Hepatic stellate cell (primary cell): ENCODE measurements at places on chromosomes 5 and 9.

DNA sequence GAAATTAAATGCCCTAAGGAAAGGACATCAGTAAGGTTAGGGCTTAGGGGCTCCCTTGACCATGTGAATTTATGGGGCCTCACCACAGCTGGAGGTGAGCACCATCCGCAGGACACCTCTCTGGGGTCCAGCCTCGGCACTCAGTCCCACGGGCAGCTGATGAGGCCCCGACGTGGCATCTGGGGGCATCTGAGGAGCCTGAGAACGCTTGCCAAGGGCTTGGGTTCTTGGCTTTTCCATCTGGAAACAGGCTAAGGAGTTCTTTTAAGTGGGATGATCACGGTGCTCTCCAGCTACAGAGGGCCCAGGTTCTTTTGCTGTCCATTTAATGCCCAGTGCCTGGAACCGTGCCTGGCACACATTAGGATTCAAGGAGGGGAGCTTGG lies 3.6 kb downstream of the NKX2-5 start:
- no peak for DNase-seq

- no peak for DNase-seq
These were observed 180.0 kb upstream of the KLF9 start for GRCh38 chr9:70594386-70594944.

GRCh38 chr9:133372144-133372543 lies 3.7 kb downstream of the SURF4 start:
- DNase-seq = no peak

GRCh38 chr5:123787635-123788034 lies 275.7 kb downstream of the CSNK1G3 start:
- no peak for DNase-seq

DNA sequence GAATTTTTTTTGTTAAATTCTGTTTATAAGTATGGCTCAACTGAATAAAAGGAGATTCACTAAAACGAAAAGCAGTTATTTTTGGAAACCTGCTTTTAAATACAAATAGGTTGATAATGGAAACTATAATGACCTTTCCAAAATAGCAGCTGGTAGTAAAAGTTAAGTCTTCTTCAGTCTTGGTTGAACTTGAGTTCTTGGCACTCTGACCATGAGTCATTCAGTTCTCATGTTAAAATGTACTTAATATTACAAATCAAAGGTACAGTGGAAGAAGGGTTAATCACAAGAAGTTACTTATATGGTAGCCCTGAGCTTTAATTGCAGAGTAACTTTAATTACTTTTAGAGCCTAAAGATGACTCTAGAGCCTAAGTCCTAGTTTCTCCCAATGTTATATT lies 62.1 kb downstream of the KLF9 start:
- DNase-seq = no peak

DNA sequence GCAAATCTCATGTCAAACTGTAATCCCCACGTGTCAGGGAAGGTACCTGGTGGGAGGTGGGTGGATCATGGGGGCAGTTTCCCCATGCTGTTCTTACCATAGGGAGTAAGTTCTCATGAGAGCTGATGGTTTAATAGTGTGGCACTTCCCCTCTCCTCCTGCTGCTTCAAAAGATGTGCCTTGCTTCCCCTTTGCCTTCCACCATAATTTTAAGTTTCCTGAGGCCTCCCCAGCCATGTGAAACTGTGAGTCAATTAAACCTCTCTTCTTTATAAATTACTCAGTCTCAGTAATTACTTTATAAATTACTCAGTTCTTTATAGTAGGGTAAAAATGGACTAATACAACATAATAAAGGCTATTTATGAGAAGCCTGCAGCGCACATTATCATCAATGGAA lies 7.1 kb upstream of the CNTRL start:
- DNase-seq = no peak
